ENCODE measurements at places on chromosomes 16 and 17.

- no peak for DNase-seq
Observed at GRCh38 chr17:34146440-34147043, 108.5 kb upstream of the CCL2 start.

- no peak for DNase-seq
Observed at GRCh38 chr16:68166264-68166663, 69.7 kb downstream of the ESRP2 start.

DNA sequence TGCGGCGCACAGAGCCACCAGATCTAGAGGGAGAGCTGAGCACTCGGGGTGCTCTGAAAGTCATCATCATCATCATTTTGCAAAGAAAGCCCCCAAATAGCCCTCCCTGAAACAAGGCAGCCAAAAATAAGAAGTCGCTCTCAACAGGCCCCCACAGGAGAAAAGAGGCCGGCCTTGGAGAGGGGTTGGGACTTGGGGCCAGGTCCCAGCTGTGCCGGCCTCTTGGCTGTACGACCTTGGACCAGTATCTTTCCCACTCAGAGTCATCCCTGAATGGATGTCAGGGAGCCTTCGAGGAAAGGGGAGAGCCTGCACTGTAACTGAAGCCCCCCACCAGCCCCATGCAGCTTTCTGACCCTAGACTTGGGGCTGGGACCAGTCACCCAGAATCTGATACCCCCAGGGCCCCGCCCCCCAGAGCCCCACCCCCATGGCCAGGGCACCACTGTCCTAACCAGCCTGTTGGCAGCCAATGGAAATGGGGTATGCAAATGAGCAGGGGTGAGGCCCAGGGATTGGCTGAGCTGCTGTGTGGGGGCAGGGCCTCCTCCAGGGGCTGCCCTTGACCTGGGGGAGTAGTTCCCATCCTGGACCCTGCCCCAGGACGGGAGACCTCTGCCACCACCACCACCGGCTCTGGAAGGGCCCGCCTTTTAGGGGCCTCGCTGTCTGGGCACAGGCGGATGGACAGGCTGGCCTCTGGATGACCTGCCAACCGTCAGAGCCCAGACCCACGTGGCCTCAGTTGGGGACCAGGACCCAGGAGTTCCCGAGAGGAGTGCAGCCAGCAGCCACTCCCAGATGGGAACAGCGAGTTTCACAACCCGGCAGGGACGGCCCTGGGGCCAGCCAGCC lies 15.4 kb downstream of the ZFPM1 start:
- DNase-seq = no peak

GRCh38 chr17:40795019-40795667 lies 4.6 kb downstream of the KRT28 start:
- no peak for DNase-seq

- no peak for DNase-seq
Observed at GRCh38 chr17:72205822-72206221, 85.0 kb downstream of the SOX9 start.

GRCh38 chr17:53749178-53749577 lies 73.5 kb upstream of the KIF2B start:
- DNase-seq = no peak

DNA sequence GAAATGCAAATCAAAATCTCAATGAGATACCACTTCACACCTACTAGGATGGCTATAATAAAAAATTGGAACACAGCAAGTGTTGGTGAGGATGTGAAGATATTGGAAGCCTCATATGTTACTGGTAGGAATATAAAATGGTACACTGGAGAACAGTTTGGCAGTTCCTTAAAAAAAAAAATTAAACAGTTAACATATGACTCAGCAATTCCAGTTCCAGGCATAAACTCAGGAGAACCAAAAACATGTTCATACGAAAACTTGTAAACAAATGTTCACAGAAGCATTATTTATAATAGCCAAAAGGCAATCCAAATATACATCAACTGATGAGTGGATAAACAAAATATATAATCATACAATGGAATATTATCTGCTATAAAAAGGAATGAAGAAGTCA lies 28.2 kb downstream of the ZNF652 start:
- no peak for DNase-seq

- DNase-seq = no peak
Observed at GRCh38 chr17:10716218-10716617, 13.6 kb downstream of the TMEM220 start.

- no peak for DNase-seq
Observed at GRCh38 chr16:68718590-68718989, 18.5 kb upstream of the CDH1 start.

GRCh38 chr17:18235743-18236256 lies 10.4 kb downstream of the LLGL1 start:
- DNase-seq = no peak

GRCh38 chr16:86384263-86384649 lies 126.1 kb upstream of the FOXF1 start:
- no peak for DNase-seq

- no peak for DNase-seq
Observed at GRCh38 chr16:82281544-82281943, 111.5 kb upstream of the MPHOSPH6 start.

DNA sequence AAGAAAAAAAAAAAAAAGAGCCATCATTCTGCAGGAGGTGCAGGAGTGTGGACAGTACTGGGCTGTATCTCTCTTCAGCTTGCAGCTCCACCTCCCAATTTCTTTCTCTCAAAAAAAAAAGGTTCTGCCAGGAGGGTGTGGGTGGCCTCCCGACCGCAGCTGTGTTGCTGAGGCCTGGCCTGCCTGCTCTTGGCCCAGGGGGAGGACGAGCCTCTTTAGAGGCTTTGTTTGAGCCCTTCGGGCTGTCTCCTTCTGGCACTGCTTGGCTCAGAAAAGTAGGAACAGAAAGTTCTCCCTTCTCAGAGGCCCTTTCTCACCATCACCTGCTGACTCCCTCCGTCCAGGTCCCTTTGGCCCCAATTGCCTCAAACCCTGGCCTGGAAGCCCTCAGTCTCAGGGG lies 22.2 kb upstream of the C17orf107 start:
- DNase-seq = no peak

DNA sequence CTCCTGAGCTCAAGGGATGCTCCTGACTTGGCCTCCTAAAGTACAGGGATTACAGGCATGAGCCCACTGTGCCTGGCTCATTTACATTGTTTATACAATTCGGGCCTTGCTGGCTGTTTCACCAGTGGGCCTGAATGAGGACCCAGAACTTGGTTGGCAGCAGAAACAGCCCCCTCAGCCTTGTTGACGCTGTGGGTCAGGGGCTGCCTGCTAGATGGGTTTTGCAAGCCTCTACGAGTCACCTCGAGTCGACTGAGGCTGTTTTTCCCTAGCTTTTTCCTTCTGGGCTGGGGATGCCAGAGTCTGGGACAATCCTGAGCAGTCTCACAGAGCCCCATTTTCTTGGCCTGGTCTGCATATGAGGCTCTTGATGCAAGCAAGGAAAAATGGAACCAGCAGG lies 16.1 kb downstream of the PPL start:
- DNase-seq = no peak

GRCh38 chr16:28931801-28932225 lies at the start of gene CD19:
CD19 (plus strand) TSS chr16:28931971; CDS start chr16:28932001, 30 bp downstream.
- no peak for DNase-seq

- no peak for DNase-seq
Observed at GRCh38 chr16:73019457-73020362, 28.2 kb downstream of the ZFHX3 start.

GRCh38 chr16:85303354-85303883 lies 191.1 kb upstream of the CIBAR2 start:
- no peak for DNase-seq

DNA sequence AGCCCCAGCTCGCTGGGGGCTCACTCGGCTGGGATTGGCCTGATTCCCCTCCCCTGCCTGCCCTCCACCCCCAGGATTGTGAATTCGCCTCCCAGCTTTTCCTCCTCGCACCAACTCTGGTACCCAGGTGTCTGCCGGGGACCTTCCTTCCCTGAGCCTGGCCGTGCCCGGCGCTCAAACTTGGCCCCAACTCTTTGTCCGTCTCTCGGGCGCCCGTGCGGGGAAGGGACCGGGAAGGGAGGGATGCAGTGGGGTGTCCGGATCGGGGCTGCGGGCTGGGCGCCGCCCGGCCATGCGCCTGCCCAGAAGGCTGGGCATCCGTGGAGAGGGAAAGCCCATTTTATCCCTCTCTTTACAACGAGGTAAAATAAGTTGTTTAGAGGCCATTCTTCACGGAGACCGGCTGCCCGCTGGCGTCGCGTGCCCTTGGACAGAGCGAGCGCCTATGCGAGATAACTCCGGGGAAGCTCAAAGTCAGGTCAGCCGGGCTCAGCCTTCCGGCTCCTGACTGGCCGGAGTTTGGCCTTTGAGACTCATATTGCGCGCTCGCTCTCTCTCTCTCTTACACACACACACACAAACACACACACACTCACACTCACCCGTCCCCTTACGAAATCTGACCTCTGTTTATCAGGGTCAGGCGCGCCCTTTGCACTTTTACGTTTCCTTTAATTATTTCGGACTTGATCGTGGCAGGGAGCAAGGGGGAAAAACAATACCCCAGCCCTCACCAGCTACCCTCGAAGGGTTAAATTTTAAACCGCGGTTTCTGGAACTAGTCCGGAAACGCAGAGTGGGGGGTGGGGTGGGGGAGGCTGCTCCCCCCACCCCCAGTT lies 774 bp upstream of the MAF start:
- no peak for DNase-seq

- no peak for DNase-seq
Observed at GRCh38 chr17:40551091-40551878, 14.0 kb downstream of the CCR7 start.

DNA sequence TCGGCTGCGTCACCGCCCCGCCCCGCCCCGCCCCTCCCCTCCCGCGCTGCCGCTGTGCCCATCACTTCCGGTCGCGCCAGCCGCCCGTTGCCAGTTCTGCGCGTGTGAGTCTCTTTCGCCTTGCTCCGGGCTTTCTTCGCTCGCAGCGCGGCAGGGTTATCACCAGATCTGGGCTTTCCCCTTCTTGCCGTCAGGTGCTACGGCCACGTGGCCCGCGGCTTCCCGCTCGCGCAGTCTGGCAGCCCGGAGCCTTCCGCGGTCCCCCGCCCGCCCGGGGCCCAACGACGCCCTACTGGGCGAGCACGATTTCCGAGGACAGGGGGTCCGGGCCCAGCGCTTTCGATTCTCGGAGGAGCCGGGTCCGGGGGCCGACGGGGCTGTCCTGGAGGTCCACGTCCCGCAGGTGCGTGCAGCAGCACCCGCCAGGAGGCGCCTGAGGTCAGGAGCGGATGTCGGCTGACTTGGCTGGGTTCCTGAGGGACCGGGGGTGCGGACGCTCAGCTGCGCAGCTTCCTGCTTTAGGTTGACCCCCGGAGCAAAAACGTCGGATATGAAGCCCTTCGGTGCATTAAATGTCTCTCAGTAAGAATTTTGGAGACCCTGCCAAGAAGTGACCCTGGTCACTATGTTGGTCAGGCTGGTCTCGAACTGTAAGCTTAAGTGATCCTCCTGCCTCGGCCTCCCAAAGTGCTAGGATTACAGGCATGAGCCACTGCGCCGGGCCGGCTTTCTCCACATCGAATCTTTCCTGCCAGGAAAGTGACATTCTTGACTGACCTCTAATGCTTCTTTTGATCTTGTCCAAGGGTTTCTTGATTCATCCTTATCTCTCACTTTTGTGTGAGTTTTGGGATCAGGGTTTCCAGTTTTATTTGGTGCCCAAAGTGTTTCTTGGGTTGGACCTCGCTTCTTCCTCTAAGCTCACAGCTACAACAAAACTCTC lies at the start of gene METTL23:
TSS of gene METTL23 (plus strand) at position 64 of the 943 bp plus-strand sequence. CDS start 2,872 bp downstream, outside the sequence.
- DNase-seq = no peak

DNA sequence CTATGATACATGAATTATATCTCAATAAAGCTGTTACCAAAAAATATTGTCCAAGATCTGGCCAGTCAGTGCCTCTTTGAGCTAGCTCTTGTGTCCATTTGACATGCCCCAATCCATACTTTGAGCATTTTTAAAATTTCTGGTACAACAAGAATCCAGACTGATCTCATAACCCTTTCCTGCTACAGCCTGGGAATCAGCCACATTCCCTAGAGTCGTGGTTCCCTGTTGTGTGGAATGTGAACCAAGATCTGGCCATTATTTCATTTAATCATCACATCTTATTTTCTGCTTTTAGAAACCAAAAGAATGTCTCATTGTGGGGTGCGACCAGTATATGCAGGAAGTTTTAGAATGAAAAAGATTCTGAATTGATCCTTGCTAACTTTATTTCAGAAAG lies 34.3 kb upstream of the RPRML start:
- no peak for DNase-seq

DNA sequence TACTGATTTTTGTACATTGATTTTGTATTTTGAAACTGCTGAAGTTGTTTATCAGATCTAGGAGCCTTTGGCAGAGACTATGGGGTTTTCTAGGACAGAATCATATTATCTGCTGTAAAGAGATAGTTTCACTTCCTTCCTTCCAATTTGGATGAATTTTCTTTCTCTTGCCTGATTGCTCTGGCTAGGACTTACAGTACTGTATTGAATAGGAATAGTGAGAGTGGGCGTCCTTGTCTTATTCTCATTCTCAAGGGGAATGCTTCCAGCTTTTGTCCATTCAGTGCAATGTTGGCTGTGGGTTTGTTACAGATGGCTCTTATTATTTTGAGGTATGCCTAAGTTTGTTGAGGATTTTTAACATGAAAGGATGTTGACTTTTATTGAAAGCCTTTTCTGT lies 290.1 kb downstream of the MAP2K4 start:
- DNase-seq = no peak

GRCh38 chr17:79834565-79835469 lies 4.4 kb downstream of the CBX4 start:
- DNase-seq = no peak

- no peak for DNase-seq
Observed at GRCh38 chr17:45410144-45411091, 22.3 kb downstream of the ARHGAP27 start.

GRCh38 chr16:47872225-47872624 lies 283.6 kb downstream of the ABCC12 start:
- DNase-seq = no peak

GRCh38 chr17:31560616-31561235 lies 169.3 kb downstream of the RAB11FIP4 start:
- no peak for DNase-seq

DNA sequence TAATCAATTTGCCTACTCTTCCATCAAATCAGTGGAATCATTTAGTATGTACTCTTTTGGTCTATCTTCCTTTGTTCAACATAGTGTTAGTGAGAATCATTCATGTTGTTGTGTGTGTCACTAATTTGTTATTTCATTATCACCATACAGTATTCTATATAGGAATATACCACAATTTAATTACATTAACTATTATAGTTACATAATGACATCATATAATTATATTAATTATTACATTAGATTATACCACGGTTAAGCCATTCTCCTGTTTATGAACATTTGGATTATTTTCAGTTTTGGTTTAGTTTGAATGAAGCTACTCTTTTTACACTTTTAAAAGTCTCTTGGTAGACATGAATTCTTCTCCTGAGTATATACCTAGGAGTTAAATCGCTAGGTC lies 40.4 kb downstream of the MYO1D start:
- no peak for DNase-seq

DNA sequence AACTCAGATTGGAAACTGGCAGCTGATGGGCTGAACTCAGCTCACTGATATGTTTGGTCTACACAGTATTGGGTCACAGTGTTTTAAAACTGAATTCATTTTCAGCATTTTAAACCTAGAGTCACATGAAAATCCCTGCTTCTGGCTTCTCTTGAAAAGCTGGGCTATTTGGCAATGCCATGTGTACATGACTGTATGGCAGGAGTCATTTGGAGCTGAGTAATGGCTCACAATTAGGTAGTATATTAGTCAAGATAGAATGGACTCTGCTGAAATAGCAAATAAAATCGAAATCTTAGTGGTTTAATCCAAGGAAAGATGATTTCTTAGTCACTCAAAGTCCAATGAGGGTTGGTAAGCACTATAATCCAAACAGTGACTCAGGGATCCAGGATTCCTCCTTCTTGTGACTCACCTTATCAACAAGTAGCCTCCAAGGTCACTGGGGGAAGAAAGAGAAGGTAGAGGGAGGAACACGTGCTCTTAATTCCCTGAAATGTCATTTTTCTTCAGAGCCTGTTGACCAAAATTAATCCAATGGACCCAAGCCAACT lies 13.9 kb upstream of the PMP22 start:
- DNase-seq = no peak
